Activated CD8-positive, alpha-beta memory T cell treated with anti-CD3 and anti-CD28 coated beads, Interleukin-2, amount 10 ng/mL, durations not matched to agents 7 days and 5 days (primary cell): ENCODE measurements at places on chromosomes 2 and 18.

GRCh38 chr2:199940373-199940772 is 14.9 kb downstream of the TYW5 start:
- no peaks in the 10 kb centered on the region for H3K27me3 ChIP-seq
- H3K36me3 ChIP-seq, result peaks cover 33% of the 10 kb centered on the region
- no peak overlapping the region for H3K27ac ChIP-seq
- H3K4me1 ChIP-seq, result peaks cover 11% of the 10 kb centered on the region
- DNase-seq, result no peak
- no peak overlapping the region for H3K4me3 ChIP-seq

- peaks cover 37% of the 10 kb centered on the region for H3K27me3 ChIP-seq
- H3K4me1 ChIP-seq, result peaks cover 4% of the 10 kb centered on the region
Measured at GRCh38 chr18:58194028-58194427, 150.0 kb downstream of the NEDD4L start.

- H3K27ac ChIP-seq, result no peak overlapping the region
- H3K4me1 ChIP-seq, result no peaks in the 10 kb centered on the region
Measured at GRCh38 chr2:199668645-199669044, 182.3 kb downstream of the FTCDNL1 start.

DNA sequence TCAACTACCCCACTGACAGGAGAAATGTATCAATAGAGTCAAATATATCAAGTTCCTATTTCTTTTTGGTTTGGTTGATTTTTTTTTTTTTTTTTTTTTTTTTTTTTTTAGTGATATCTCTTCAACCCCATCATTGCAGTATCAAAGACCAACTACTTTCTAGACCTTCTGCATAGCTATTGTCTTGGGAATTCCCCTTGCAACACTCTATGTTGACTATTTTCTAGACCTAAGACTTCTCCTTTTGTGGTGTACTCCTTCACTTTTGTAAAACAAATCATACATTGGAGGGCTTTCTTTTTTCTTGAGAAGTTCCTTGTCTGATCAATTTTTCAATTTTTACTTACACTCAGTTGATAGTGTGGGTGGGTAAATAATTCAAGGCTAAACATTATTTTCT is 46.5 kb upstream of the NR4A2 start:
- no peak overlapping the region for H3K4me3 ChIP-seq
- no peak for DNase-seq
- peaks cover 9% of the 10 kb centered on the region for H3K4me1 ChIP-seq

- DNase-seq, result no peak
- H3K4me3 ChIP-seq, result no peak overlapping the region
- H3K27ac ChIP-seq, result no peak overlapping the region
- no peaks in the 10 kb centered on the region for H3K4me1 ChIP-seq
- peaks cover 2% of the 10 kb centered on the region for H3K36me3 ChIP-seq
Measured at GRCh38 chr2:182937870-182938269, 71.4 kb upstream of the FRZB start.

DNA sequence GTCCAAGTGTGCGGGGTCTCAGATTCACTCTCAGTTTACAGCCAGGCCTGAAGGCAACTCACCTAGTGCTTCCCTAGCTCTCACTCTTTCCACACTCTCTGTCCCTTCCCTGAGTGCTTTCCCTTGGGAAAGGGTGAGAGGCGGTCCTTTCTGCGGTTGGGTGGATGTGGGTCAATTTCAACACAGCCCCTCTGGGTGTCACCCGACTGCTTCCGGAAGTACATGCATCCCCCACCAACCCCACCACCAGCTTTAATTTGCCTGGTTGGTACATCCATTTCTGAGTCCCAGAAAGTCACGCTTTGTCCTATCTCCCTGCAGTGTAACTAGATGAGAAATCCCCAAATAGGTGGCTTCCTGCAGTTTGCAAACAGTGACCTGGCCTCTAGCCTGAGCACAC is 307.3 kb upstream of the MEIS1 start:
- H3K27me3 ChIP-seq, result no peaks in the 10 kb centered on the region
- no peak overlapping the region for H3K4me3 ChIP-seq
- no peak overlapping the region for H3K27ac ChIP-seq
- DNase-seq, result no peak

DNA sequence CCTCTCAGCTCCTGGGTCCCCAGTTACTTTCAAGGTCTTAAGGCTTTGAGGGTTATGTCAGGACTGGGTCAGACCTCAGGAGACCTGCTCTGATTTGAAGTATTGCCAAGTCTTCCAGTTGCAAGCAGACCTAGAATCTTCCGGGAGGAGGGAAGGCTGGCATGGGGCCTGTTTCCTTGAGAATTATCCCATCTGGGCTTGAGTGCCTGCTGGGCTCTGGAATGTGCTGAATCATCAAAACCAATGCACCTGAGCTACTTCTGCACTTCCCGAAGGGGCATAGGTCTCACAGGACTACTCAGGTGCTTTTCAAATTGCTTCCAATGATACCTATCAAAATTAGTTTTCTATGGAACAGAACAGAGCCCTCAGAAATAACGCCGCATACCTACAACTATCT is 327.3 kb downstream of the XIRP2 start:
- no peak for DNase-seq
- H3K27me3 ChIP-seq, result no peaks in the 10 kb centered on the region
- no peak overlapping the region for H3K4me3 ChIP-seq
- no peaks in the 10 kb centered on the region for H3K36me3 ChIP-seq
- H3K4me1 ChIP-seq, result no peaks in the 10 kb centered on the region
- no peak overlapping the region for H3K27ac ChIP-seq

- H3K27ac ChIP-seq, result no peak overlapping the region
- no peaks in the 10 kb centered on the region for H3K27me3 ChIP-seq
- no peak overlapping the region for H3K4me3 ChIP-seq
- H3K4me1 ChIP-seq, result no peaks in the 10 kb centered on the region
- DNase-seq, result no peak
Measured at GRCh38 chr2:86498468-86499260, 57.5 kb downstream of the KDM3A start.

- no peak overlapping the region for H3K4me3 ChIP-seq
- H3K36me3 ChIP-seq, result no peaks in the 10 kb centered on the region
- H3K27ac ChIP-seq, result no peak overlapping the region
- no peaks in the 10 kb centered on the region for H3K27me3 ChIP-seq
- H3K4me1 ChIP-seq, result no peaks in the 10 kb centered on the region
Measured at GRCh38 chr18:41703744-41704530, 251.1 kb upstream of the PIK3C3 start.

- DNase-seq, result no peak
- H3K36me3 ChIP-seq, result no peaks in the 10 kb centered on the region
- H3K27me3 ChIP-seq, result no peaks in the 10 kb centered on the region
- H3K4me1 ChIP-seq, result no peaks in the 10 kb centered on the region
- H3K4me3 ChIP-seq, result no peak overlapping the region
Measured at GRCh38 chr18:7360606-7361170, 129.8 kb downstream of the LRRC30 start.

DNA sequence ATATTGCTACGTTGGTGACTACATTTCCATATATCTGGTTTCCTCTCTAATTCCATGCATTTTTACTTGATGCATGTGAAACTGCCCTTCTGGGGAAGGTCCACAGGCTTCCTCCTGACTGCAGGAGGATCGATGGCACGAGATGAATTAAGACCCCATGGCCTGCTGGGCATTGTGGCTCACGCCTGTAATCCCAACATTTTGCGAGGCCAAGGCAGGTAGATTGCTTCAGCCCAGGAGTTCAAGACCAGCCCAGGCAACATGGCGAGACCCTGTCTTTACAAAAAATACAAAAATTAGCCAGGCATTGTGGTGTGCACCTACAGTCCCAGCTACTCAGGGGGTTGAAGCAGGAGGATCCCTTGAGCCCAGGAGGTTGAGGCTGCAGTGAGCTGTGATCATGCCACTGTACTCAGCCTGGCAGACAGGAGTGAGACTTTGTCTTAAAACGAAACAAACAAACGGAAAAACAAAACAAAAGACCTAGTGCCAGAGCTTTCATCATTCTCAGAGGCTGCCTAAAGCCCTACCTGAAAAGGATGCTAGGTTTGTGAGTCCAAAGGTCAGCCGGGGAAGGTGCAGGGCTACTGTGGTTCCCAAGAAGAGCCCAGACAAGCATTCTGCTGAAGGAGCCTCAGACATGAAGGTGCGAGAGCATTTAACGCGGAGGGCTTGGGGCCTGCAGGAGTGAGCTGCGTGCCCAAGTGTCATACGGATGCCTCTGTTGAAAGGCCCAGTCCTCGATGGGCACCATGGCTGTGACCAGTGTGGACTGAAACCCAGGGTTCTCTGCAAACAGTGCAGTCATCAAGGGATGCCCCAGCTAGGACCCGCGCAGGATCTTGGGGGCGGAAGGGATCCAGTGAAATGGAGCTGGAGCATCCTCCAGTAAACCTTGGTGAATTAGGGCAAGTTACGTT is 21.6 kb downstream of the GPR55 start:
- peaks cover 12% of the 10 kb centered on the region for H3K36me3 ChIP-seq
- H3K27me3 ChIP-seq, result peaks cover 19% of the 10 kb centered on the region
- peak overlapping the region; percentile 28 for H3K27ac ChIP-seq
- H3K4me3 ChIP-seq, result no peak overlapping the region
- peaks cover 66% of the 10 kb centered on the region for H3K4me1 ChIP-seq
- DNase-seq, result peak; percentile 38

- peaks cover 23% of the 10 kb centered on the region for H3K4me1 ChIP-seq
- peaks cover 20% of the 10 kb centered on the region for H3K36me3 ChIP-seq
- H3K27ac ChIP-seq, result peak overlapping the region; percentile 54
- DNase-seq, result peak; percentile 59
Measured at GRCh38 chr2:73963385-73964120, 21.2 kb upstream of the TET3 start.

DNA sequence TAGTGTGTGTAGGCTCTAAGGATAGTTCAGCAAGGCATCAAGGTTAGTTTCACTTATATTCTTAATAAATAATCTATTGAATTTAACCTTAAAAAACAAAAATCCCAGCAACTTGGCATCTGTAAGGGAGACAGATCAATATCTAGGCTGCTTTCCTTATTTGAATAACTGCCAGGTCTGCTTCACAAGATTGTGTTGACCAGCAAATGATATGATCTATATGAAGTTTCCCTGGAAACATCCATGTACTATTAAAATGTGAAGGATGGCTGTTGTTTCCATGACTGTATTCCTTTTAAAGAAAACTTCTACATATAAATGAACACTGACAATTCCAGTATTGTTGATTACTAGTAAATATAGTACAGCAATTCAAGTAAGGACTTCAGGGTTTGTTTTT is 109.4 kb downstream of the SPTBN1 start:
- peaks cover 28% of the 10 kb centered on the region for H3K36me3 ChIP-seq
- H3K27me3 ChIP-seq, result no peaks in the 10 kb centered on the region
- no peak overlapping the region for H3K27ac ChIP-seq
- DNase-seq, result no peak
- H3K4me3 ChIP-seq, result no peak overlapping the region

DNA sequence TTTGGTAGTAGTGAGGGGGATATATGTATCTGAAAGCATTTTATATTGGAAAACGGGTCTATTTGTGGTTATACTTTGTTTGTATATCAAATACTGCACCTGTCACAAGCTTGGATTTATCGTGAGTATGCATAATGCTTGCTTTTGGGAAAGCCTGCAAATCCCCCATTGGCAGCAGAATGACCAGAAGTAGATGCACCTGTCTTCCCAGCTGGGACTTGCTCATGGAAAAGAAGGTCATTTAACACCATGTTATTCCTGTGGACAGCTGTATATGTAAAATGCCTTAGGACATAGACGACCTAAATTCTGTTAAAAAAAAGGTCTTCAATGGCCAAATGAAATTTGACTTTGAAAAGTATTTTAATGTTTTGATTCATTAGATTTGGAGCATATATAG is 599.4 kb downstream of the XIRP2 start:
- H3K4me1 ChIP-seq, result no peaks in the 10 kb centered on the region
- H3K36me3 ChIP-seq, result no peaks in the 10 kb centered on the region
- no peak for DNase-seq
- H3K27me3 ChIP-seq, result no peaks in the 10 kb centered on the region

DNA sequence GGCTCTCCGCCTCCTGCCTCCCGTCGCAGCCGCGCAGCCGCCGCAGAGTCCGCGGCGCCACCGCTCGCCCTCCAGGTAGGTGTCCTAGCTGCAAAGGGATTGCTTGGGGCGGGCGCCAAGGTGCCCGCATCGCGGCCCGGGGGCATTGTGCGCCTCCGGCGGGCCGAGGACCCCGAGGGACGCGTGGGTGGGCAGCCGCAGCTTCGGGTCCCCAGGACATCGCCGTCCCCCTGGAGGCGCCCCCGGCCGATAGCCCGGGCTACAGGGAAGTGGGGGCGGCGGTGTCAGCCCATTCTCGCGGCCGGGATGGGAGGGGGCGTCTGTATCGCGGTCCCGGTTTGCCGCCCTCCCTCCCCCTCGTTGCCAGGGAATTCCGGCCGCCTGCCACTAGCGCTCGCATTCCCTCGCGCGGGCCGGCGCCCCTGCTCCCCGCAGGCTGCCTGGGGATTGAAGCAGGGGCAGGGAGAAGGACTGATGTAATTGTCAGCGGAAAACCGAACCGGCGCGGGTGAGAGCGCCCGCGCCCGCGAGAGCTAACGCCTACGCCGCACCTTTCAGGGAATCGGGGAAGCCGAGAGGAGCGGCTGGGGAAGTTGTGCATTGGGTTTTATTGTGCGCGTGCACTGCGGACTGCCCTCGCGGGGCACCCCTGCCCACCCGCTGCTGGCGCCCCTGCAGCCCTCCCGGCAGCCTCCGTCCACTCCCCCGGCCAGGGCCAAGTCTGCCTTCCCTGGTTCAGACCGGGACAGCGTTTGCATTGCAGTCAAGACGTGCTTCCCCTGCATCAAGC is 483 bp downstream of the OSBPL6 start:
- no peaks in the 10 kb centered on the region for H3K36me3 ChIP-seq
- DNase-seq, result peak; percentile 41
- peaks cover 19% of the 10 kb centered on the region for H3K4me1 ChIP-seq
- no peak overlapping the region for H3K27ac ChIP-seq
- peaks cover 69% of the 10 kb centered on the region for H3K27me3 ChIP-seq

- no peak for DNase-seq
- H3K4me3 ChIP-seq, result no peak overlapping the region
- no peak overlapping the region for H3K27ac ChIP-seq
- H3K27me3 ChIP-seq, result no peaks in the 10 kb centered on the region
- no peaks in the 10 kb centered on the region for H3K4me1 ChIP-seq
- H3K36me3 ChIP-seq, result no peaks in the 10 kb centered on the region
Measured at GRCh38 chr2:234863043-234863934, 88.5 kb upstream of the SH3BP4 start.

DNA sequence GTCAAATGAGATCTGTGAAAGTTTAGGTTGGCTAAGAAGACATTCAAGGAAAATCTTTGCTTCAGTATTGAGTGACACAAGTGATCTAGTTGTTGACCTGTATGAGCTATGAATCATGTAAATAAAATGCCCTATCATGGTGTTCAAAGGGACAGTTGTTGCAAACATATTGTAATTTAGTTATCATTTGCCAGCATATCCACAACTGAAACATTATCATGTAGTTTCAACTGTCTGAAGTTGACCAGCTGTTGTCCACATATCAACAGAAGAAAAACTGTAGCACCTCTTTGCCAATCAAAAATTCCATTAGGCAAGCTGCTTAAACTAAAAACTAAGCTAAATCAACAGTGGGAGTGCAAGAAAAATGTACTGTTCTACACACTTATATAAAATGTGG is 527.1 kb upstream of the NRXN1 start:
- H3K27me3 ChIP-seq, result no peaks in the 10 kb centered on the region
- no peak overlapping the region for H3K4me3 ChIP-seq
- H3K27ac ChIP-seq, result no peak overlapping the region
- no peaks in the 10 kb centered on the region for H3K36me3 ChIP-seq
- no peak for DNase-seq
- no peaks in the 10 kb centered on the region for H3K4me1 ChIP-seq
